Stimulated activated CD4-positive, alpha-beta T cell treated with anti-CD3 and anti-CD28 coated beads, TNF-alpha, amount 100 ng/mL, for 4 hours (primary cell): ENCODE measurements at places on chromosomes 3 and 15.

DNA sequence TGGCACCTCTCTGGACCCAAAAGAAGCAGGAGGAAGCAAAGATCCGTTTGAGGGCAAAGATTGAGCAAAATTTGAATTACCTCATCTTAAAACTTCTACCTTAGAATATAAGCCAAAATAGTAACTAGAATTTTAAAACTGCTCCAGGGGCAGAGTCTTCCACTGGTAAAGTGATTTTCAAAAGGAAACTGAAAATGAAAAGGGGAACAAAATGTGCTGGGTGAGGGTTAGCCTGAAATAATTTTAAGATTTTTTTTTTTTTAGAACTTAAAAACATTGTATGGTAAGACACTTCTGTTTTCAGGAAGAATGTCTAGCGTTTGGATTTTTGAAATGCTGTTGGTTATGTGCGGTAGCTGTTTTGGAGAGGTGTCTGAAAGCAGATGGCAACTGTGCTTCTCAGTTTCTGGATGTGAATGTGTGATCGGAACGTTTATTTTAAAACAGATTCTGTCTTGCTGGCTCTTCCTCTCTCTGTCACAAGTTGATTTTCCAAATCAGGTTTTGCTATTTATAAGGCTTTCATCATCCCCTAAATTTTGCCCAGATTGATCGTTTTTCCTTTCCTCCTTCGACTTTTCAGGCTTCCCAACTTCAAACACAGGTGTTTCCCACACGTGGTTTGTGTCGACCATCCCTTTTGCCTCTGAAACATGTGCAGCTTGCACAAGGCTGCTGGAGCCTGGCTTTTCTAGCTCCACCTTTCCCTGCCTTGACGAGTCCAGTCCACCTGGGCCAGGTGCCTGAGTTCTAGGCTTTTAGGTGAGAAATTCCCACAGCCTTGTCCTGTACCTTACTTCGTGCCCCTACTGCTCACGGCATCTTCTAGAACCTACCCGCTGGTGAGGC is 3.3 kb downstream of the LRRK1 start:
- no peak for DNase-seq

- DNase-seq, result no peak
Measured at GRCh38 chr3:140315955-140316354, 361.9 kb upstream of the TRIM42 start.

DNA sequence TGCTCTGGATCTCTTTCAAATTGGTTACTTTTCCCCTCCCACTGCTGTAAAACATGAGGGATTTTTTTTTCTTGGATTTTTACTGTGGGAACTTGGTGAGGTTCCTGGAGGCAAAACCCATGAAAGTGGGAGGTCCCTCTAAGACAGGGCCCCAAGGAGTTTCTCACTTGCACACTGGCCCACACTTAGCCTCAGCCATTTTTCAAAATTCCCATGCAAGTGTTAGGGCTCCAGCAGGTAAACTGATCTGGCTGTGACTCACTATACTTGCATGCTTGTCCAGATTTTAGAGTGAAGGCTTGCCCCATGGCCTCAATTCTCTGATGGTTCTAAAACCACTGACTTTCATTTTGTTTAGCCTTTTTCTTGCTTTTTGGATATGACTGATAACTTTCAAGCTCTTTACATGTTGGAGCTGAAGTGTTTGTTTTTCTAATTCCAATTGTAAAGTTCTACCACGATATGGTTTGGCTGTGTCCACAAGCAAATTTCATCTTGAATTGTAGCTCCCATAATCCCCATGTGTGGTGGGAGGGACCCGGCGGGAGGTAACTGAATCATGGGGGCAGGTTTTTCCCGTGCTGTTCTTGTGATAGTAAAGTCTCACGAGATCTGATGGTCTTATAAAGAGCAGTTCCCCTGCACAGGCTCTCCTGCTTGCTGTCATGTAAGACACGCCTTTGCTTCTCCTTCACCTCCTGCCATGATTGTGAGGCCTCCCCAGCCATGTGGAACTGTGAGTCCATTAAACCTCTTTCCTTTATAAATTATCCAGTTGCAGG is 37.7 kb downstream of the MCCC1 start:
- DNase-seq, result no peak

DNA sequence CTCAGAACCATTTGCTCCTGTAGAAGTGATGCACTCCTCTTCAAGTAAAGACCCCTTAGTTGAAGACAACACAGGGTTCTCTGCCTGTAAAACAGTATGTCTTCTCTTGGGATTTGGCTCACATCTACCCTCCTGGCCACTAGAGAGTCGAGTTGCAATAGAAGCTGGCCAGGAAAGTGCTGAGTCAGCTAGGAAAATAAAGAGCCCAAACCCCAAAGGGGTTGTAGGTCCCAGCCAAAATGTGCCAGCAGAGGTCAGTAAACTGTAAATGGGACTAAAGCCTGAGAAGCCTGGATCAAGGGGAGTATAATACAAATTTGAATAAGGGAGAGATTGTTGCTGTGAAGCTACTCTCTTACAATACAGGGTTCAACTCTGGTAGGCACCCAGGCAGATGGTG is 37.2 kb upstream of the THBS1 start:
- DNase-seq, result no peak

GRCh38 chr15:94028809-94029208 is 202.6 kb upstream of the MCTP2 start:
- no peak for DNase-seq

GRCh38 chr3:15694628-15695027 is 93.1 kb downstream of the BTD start:
- DNase-seq, result no peak
